Activated T-helper 1 cell treated with anti-CD3 and anti-CD28 coated beads, Interleukin-12 subunit alpha, Interleukin-12 subunit beta, Interleukin-2, Interleukin-4 antibody, amounts not matched to agents 30 ng/mL and 10 ng/mL and 1 ng/mL, durations not matched to agents 14 hours and 24 hours and 36 hours (primary cell): ENCODE measurements at places on chromosomes 7 and 10. TPM values are rescaled to one million over a fixed set of nuclear protein-coding genes. Genes with fewer than 3 reads are reported as not detected.

HABP2 gene
- not detected in 2 replicates for total RNA-seq

CALCR gene
- total RNA-seq, result not detected in 2 replicates

DNA sequence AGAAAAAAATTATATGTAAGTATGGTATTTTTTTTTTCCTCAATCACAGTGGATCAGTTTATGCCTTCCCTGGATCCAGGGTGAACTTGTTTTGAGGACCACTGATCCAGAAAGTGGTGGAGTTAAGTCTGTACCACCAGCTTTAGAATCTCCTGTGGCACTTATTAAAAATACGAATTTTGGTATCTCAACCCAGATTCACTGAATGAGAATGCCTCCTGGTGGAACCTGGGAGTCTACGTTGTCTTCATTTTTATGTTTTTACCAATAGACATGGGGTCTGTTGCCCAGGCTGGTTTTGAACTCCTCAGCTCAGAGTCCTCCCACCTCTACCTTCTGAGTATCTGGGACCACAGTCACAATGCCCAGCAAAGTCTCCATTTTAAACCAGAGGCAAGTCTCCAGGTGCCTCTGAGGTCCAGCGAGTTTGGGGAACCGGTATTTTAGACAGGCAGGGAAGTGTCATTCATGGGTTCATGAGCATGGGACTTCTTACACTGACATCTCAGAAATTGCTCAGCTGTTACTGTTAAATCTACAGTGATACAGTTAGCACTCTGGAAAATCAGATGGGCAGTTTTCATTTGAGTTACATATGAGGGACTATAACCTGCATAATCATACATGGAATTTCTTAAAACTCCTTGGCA lies 200.9 kb downstream of the AUTS2 start:
- DNase-seq, result no peak
- peaks cover 6% of the 10 kb centered on the region for H3K27me3 ChIP-seq
- no peaks in the 10 kb centered on the region for H3K4me1 ChIP-seq
- H3K36me3 ChIP-seq, result no peaks in the 10 kb centered on the region
- no peak overlapping the region for H3K27ac ChIP-seq

RAMP3 gene
- total RNA-seq, result not detected in 2 replicates

DNA sequence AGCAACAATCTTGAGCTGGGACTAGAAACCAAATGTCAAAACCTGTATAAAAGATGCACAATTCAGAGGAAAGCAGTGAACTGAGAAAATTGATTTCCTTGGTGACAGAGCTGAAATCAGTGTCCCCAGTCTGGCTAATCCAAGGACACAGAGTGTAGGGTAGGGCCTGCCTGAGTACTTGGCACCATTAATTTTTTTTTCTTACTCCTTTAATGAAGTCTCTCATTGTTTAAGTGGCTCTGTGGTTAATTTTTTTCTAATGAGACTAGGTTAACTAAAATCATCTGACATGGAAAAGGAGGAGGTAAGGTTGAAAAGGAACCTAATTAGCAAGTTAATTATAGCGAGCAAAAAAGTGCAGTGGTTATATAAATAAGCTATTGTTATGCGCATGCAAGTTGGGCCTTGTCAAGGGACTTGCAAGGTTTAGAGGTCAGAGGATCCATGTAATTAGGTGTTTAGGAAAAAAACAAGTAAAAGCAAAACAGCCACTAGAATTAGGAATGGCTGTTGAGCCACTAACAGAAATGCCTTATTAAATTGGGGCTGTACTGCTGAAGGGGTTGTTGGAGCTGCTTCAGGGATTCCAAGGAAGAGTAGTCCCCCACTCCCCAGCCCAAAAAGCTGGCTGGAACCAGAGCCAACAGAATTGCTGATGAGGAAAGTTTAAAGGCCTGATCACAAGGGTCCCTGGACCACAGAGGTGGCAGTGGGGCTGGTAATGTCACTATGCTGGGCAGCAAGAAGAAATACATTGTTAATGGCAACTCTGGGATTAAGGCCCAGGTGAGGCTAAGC lies 58.9 kb upstream of the STRIP2 start:
- no peak overlapping the region for H3K27ac ChIP-seq
- H3K27me3 ChIP-seq, result no peaks in the 10 kb centered on the region
- peaks cover 60% of the 10 kb centered on the region for H3K4me1 ChIP-seq
- no peak overlapping the region for H3K4me3 ChIP-seq
- no peak for DNase-seq
- peaks cover 6% of the 10 kb centered on the region for H3K36me3 ChIP-seq

GRCh38 chr10:122128357-122128756 lies 139.4 kb downstream of the TACC2 start:
- peaks cover 9% of the 10 kb centered on the region for H3K27me3 ChIP-seq
- H3K27ac ChIP-seq, result no peak overlapping the region
- no peaks in the 10 kb centered on the region for H3K4me1 ChIP-seq
- no peaks in the 10 kb centered on the region for H3K36me3 ChIP-seq
- no peak for DNase-seq
- no peak overlapping the region for H3K4me3 ChIP-seq

FRAT1 gene
- total RNA-seq, result 3.0 and 3.3 TPM in 2 replicates

DNA sequence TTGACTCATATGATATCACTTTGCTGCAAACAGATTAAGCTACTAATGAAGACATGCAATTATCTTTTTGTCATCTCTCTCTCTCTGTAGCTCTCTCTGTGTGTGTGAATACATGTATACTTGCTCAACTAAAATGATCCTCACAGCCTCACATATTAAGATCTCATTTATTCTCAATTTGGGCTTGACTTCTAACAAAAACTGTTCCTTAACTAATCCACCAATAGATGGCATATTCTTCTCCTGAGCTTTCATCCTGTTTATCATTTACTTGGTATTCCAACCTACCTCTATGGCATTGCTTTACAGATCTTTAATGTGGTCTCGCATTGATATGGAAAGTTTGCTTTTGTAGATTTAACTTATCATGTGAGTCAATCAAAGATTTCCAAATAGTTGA lies 540.4 kb downstream of the CNTNAP2 start:
- no peaks in the 10 kb centered on the region for H3K27me3 ChIP-seq
- H3K27ac ChIP-seq, result no peak overlapping the region
- no peaks in the 10 kb centered on the region for H3K36me3 ChIP-seq
- H3K4me1 ChIP-seq, result no peaks in the 10 kb centered on the region
- H3K4me3 ChIP-seq, result no peak overlapping the region
- no peak for DNase-seq

CCZ1B gene
- 78.5 and 94.8 TPM in 2 replicates for total RNA-seq

CNTNAP2 gene
- not detected in 2 replicates for total RNA-seq

CDH23 gene
- 0.51 and 0.57 TPM in 2 replicates for total RNA-seq

PALD1 gene
- 0.83 and 0.88 TPM in 2 replicates for total RNA-seq

EDRF1 gene
- total RNA-seq, result 43.4 and 43.9 TPM in 2 replicates
